Epithelial cell of alveolus of lung (primary cell): ENCODE measurements at places on chromosomes 11 and 22. TPM values are rescaled to one million over a fixed set of nuclear protein-coding genes. Genes with fewer than 3 reads are reported as not detected.

The MUC2 gene
- total RNA-seq, result not detected in 2 replicates

The SERPINH1 gene
- total RNA-seq, result 2,063 and 2,087 TPM in 2 replicates

The TRIM51 gene
- not detected in 2 replicates for total RNA-seq

The CHST1 gene
- 4.9 and 10.2 TPM in 2 replicates for total RNA-seq

The BEST1 gene
- 2.3 and 2.6 TPM in 2 replicates for total RNA-seq

The TUBA8 gene
- 1.1 TPM in 1 of 2 replicates, not detected in the other for total RNA-seq

The MISFA gene
- not detected in 2 replicates for total RNA-seq

The JAML gene
- not detected in 2 replicates for total RNA-seq
